Mesenteric fat pad (tissue), 1 donor: ENCODE measurements at places on chromosomes 7 and 10. TPM values are rescaled to one million over a fixed set of nuclear protein-coding genes. Genes with fewer than 3 reads are reported as not detected.

DNA sequence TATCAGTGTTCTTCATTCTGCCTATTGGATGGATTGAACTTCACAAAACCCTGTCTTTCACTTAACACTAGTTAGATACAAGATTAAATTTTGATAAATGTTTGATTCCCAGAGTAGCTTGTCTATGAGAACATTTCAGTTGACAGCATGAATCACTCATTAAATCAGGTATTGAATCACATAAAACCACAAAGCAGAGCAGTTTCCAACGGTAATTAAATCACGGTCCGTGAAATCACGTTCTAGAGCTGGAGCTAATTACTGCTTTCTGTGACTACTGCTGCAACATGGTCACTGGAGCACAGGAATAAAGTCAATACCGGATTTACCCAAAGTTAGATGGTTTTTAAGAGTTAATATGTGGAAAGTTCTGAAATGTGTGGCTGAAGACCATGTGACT, 257.8 kb upstream of the PCDH15 start:
- no peak for DNase-seq

DNA sequence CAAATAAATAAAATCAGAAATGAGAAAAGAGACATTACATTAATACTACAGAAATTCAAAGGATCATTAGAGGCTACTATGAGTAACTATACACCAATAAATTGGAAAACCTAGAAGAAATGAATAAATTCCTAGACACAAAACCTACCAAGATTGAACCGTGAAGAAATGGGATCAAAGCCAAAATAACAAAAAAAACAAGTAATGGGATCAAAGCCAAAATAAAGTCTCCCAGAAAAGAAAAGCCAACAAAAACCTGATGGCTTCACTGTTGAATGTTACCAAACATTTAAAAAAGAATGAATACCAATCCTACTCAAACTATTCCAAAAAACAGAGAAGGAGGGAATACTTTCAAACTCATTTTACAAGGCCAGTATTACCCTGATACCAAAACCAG, 20.0 kb downstream of the GSDME start:
- DNase-seq, result no peak

The C7orf57 gene
- not detected for total RNA-seq

- no peak for DNase-seq
These were observed 442.5 kb downstream of the KCNMA1 start for GRCh38 chr10:77195101-77195500.

- DNase-seq, result no peak
These were observed 99.6 kb upstream of the GLCCI1 start for GRCh38 chr7:7869036-7869435.

The GPER1 gene
- total RNA-seq, result 8.1 TPM

GRCh38 chr7:35816514-35816913, 15.7 kb downstream of the SEPTIN7 start:
- DNase-seq, result no peak

DNA sequence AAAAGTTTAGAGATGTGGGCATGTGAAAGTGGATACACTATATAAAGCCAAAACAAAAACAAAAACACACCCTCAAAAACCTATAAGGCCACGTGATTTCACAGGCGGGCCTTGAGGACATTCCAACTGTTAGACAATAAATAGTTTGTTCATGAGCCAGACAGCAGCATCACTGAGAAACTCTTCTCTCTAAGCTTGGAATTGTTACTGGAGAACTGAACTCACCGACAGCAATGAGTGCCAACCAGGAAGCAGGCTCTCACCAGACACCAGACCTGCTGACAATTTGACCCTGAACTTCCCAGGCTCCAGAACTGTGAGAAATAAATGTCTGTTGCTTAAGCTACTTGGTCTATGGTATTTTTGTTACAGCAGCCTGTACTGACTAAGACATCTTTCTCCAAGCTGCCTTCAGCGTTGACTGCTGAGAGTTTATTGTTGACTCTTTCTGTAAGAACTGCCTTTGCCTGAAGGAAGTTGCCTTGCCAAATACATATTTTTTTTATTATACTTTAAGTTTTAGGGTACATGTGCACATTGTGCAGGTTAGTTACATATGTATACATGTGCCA, 107.5 kb downstream of the EPDR1 start:
- DNase-seq, result no peak

- DNase-seq, result no peak
These were observed 513.0 kb downstream of the INHBA start for GRCh38 chr7:41189866-41190265.

- no peak for DNase-seq
These were observed 89.6 kb upstream of the IFRD1 start for GRCh38 chr7:112360681-112361080.

GRCh38 chr10:14635043-14635710, 139.5 kb downstream of the FAM107B start:
- DNase-seq, result no peak

- DNase-seq, result no peak
These were observed 263.0 kb upstream of the ETV1 start for GRCh38 chr7:14252458-14252857.

The TMEM225B gene
- 0.55 TPM for total RNA-seq

The BCCIP gene
- 57.7 TPM for total RNA-seq
